ENCODE measurements at places on chromosomes 7 and 10.

DNA sequence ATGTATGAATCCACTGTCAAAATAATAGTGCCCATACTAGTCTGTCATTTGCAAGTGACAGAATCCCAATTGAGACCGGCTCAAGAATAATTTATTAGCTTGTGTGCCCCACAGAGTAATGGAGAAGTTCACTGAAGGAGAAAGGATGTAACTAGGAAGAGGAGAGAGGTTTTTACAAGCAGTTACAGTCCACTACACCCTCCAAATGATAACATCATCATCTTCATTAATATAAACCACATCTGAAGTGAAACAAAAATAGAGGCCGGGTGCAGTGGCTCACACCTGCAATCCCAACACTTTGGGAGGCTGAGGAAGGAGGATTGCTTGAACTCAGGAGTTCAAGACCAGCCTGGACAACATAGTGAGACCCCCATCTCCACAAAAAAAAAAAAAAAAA, 226.8 kb downstream of the SKIDA1 start:
- no peak for DNase-seq

DNA sequence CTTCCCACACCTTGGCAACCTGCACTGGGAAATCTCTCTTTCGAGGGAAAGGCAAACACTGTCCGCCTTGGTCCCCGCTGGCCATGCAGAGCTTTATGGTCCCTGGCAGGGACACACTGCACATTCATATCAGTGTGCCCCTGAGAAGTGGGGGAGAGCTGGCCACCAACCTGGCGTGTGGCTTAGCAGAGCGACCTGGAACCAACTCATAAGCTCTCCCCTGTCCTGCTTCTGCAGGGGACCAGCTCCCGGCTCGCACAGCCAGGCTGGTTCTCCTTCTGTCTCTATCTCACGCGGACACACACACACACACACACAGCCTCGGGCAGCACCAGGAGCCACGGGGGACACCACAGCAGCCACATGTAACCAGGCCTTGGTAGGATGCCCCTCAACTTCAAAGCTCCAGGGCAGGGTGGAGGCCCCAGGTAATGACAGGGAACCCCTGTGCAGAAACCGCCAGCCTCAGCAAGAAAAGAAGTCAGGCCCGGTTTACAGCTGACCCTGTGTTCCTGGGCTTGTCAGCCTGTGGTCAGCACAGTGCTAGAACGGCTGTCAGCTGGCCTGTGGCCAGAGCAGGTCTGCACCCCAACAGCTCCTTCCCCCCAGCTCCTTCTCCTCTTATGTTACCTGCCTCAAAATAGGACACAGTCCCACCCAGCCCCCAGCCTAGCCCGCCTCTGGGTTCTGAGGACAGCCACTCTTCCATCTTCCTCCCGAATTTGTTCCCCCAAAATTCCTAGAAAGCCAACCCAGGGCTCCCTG, 69.3 kb downstream of the OAT start:
- no peak for DNase-seq

GRCh38 chr10:29663718-29664117, 28.9 kb upstream of the SVIL start:
- no peak for DNase-seq

- no peak for DNase-seq
Observed at GRCh38 chr7:137881607-137882260, 35.0 kb upstream of the DGKI start.

DNA sequence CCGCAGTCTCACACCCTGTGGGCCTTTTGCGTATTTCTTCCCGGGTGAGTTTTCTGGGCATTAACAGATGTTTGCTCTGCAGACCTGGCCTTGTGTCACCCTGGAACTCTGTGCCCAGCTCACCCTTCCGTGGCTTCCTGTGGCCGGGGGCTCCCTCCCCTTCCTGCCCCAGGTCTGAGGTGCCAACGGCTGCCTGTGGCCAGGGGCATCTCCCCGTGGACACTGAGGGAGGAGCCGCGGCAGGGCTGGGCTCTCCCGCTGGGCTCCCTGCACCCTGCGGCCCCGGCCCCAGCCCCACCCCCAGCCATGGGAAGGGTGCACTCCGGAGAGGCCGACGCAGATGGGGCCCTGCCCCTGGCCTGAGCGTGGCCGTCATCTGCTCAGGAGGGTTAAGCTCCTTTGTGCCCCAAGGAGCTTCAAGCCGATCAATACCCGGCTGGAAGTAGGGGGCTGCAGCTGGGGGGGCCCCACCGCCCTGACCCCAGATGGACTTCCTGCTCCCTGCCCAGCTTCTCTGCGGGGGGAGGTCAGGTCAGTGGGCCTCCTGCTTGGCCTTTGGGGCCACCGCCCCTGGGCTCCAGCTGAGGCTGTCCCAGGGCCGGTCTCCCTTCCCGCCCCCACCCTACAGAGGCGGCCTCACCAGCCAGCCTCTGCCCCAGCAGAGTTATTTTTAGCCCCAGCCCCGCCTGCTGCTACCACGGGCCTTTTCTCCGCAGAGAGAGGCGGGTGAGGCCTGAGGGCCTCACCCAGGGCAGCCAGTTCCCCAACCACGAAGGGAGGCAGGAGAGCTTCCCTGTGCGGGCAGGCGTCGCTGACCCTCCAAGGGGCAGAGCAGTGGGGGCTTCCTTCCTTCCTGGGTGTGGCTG, 24.2 kb downstream of the PWWP2B start:
- DNase-seq, result no peak

GRCh38 chr10:3648576-3648975, 136.4 kb downstream of the KLF6 start:
- no peak for DNase-seq

GRCh38 chr7:25558605-25559004, 330.3 kb upstream of the NPVF start:
- no peak for DNase-seq

All from T-helper 22 cell (primary cell).